M059J (cell line): ENCODE measurements at places on chromosomes 2 and 18. TPM values are rescaled to one million over a fixed set of nuclear protein-coding genes. Genes with fewer than 3 reads are reported as not detected.

GRCh38 chr2:39999864-40000263, 220.8 kb upstream of the THUMPD2 start:
- no peak for DNase-seq

GRCh38 chr2:85759257-85759613, 5.4 kb downstream of the ATOH8 start:
- no peak for DNase-seq

DNA sequence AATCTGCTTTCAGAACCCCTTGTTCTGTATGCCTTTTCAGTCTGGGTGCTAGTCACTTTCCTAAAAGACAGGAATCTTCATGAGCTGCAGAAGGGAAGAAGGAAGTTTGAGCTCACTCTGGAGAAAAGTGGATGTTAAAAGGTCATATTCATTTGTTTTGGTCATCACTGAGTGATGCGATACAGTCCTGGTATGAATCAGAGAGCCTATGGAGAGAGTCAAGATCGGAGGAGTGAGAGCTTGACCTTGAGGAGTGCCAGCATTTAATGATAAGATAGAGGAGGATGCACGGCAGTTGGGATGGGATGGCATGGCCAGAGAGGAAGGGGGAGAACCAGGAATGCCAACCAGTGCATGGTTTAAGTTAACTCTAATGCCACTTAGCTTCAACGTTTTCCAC, 19.6 kb downstream of the USP39 start:
- no peak for DNase-seq

- DNase-seq: no peak
Measured at GRCh38 chr18:48191494-48191893, 217.7 kb downstream of the ZBTB7C start.

- no peak for DNase-seq
Measured at GRCh38 chr18:56207989-56208388, 430.4 kb downstream of the TXNL1 start.

DNA sequence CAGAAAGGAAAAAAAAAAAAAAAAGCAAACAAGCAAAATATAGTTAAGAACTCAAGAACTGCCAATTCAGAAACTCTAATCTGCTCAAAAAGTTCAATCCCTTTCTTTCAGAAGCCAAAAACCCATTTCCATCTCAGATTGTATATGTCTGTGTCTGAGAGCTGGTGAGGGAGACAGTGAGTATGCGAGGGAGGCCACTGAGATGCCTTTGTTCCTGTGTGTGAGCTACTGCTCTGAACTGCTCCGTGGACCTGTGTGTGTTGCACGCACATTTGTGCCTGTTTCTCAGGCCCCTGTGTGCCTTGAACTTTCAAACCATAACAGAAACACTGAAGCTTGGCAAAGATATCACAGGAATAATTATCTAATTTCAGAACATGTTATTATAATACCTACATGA, 2.5 kb upstream of the PKDCC start:
- no peak for DNase-seq

DNA sequence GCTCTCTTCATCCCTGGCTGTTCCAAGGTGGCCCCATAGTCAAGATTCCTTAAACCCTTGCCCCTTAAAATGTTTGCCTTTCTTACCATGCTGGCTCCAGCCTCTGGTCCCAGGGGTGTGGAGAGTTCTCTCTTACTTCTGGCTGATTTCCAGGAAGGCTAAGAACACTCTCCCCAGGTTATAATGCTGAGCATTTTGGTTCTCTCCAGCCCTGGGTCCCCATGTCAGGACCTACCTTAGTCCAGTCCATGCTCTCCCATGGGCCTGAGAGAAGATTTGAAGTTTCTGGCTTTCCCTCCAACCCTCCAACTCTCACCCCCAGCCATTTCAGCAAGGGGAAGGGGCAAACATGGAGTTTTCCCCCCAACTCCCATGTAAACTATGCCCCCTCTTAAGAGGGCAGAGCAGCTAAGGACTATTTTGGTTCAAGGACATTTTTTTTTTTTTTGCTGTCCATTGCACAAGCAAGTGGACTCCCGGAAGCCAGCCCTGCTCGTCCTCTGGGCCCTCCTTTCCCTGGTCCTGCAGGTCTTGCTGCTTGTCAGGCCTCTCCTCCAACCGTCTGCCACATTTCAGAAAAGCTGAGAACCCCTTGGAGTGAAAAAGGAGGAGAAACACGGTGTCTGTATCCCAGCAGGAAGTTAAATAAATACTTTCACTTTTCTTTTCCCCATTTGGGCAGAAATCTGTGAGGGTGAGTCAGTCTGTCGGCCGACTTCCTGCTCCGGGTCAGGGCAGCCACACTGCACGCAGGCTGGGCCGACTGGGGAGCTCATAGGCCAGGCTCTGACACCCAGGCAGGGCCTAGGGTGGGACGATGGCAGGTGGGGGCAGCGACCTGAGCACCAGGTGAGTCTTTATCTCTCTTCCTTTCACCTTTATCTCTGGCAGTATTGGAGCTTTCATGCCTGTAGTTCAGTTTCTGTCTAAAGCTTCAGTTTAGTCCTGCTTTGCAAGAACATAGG, at the start of gene SP140L:
Gene SP140L, plus strand, starts transcription at position 741 of the 965 bp plus-strand sequence. Its CDS starts 77 bp downstream, at position 818.
- DNase-seq: peak; percentile 87

GRCh38 chr18:58768293-58768974, 96.2 kb upstream of the ZNF532 start:
- peak; percentile 59 for DNase-seq

GRCh38 chr2:191221666-191222065, 23.5 kb upstream of the MYO1B start:
- DNase-seq: no peak

GRCh38 chr2:8491296-8492027, 190.4 kb upstream of the ID2 start:
- no peak for DNase-seq

SP5 gene
- total RNA-seq: 0.42 TPM in 1 of 2 replicates, not detected in the other

DNAH6 gene
- total RNA-seq: 0.02 TPM in 1 of 2 replicates, not detected in the other

NHEJ1 gene
- 13.6 and 19.2 TPM in 2 replicates for total RNA-seq
